ENCODE measurements at places on chromosomes 1 and 21. TPM values are rescaled to one million over a fixed set of nuclear protein-coding genes. Genes with fewer than 3 reads are reported as not detected.

DNA sequence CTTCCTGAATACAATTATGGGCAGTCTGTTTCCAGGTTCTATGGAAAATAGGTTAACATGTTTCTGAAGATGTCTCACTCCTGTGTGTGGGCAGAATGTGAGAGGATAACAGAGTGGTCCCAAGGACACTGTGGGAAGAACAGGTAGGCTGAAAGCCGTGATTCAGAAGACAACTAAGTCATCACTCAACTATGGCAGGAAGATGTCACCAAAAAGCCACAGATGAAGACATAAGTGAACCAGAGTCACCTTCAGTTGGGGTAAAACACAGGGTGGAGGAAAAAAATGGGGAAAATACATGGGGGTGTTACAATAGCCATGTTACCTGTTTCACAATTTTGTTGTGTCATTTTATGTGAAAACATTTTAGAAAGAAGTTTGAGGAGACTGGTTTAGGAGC is 75.1 kb downstream of the UCHL5 start:
- H3K36me3 ChIP-seq: no peaks in the 10 kb centered on the region
- no peak overlapping the region for H3K4me3 ChIP-seq
- no peak for DNase-seq
- H3K4me1 ChIP-seq: no peaks in the 10 kb centered on the region
- no peak overlapping the region for H3K27ac ChIP-seq
- no peaks in the 10 kb centered on the region for H3K27me3 ChIP-seq

DNA sequence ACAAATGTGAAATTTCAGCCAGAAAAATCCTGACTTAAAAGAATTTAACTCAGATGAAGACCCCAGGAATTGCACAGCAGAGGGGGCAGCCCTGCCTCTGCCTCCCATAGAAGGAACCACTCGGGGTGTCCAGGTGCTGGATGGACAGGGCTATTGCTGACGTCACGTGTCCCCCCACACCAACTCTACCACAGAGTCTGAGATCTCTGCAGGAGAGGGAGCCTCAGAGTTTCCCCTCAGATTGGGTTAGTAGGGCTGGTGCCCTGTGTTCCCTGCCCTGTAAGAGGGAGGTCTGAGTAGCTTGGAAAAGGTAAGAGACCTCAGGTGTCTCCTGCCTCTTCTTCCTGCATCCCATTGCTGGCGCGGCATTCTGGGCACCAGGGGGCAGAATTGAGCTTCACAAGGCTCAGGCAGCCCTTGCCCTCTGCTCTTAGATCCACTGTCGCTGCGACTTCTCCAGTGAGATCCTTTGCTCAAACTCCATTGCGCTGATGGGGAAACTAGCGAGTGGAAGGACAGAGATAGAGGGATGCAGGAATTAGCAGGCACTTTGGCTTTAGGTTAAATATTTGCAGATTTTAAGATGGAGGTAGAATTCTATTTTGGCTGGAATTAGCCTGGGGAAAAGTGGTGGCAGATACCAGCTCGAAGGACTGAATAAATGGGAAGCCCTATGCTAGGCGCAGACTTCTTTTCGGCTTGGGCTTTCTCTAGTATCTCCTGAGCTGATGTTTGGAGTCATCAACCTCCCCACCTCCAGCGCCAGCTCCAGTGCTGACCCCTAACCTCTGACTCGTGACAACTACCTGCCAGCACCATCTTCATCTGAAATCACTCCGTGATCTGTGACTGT is 42.8 kb upstream of the DMBX1 start:
- DNase-seq: peak; percentile 31
- no peak overlapping the region for H3K4me3 ChIP-seq
- H3K27me3 ChIP-seq: no peaks in the 10 kb centered on the region
- no peak overlapping the region for H3K27ac ChIP-seq

USH2A gene
- total RNA-seq: not detected

PGLYRP4 gene
- total RNA-seq: not detected

GRCh38 chr1:236307435-236307834 is 25.7 kb upstream of the ERO1B start:
- H3K27me3 ChIP-seq: no peaks in the 10 kb centered on the region
- DNase-seq: no peak
- H3K36me3 ChIP-seq: no peaks in the 10 kb centered on the region

GRCh38 chr1:210328746-210329503 is at the start of gene HHAT:
HHAT (plus strand) TSS chr1:210328902; CDS start chr1:210348976, 20,074 bp downstream.
- peak within 1 kb of the TSS; percentile 75 for H3K27ac ChIP-seq
- peaks cover 18% of the 10 kb centered on the region for H3K4me1 ChIP-seq
- no peaks in the 10 kb centered on the region for H3K36me3 ChIP-seq

DNA sequence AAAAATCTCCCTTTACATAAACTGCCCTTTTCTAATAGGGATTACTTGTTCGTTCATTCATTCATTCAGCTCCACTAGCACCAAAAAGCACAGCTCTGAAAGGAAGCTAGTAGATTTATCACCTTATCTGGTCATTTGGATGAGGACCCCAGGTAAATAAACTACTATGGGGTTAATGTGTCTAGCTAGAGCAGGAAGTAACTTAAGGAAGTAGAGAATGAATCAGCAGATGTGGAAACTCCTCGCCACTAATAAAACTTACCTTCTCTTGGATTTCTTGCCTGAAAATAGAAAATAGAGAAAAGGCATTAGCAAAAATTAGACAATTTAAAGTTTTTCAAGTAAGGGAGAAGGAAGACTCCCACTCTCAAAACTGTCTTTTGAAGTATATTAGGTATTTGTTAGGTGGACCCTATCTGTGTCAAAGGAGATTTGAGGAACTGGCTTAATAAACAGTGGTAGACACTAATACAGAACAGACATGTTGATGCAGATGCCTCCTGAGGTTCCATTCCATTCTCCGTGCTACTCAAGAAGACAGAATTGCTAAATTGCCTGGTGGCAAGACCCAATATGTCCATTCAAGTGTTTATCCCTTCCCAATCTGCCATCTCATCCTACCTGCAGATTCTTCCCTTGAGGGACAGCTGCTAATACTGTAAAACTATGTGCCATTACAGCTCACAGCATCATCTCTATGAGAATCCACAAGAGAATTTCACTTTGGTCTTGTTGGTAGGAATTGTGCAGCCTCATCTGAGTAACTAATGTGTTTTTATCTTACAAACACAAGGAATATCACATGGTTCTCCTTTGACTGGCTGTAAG is 14.9 kb downstream of the SELL start:
- H3K4me3 ChIP-seq: no peak overlapping the region
- H3K36me3 ChIP-seq: no peaks in the 10 kb centered on the region
- H3K4me1 ChIP-seq: no peaks in the 10 kb centered on the region
- no peaks in the 10 kb centered on the region for H3K27me3 ChIP-seq
- no peak overlapping the region for H3K27ac ChIP-seq

- no peak overlapping the region for H3K27ac ChIP-seq
Measured at GRCh38 chr21:20652846-20653245, 345.4 kb upstream of the NCAM2 start.

CAPZA1 gene
- total RNA-seq: 87.3 TPM

GBP3 gene
- 44.7 TPM for total RNA-seq

GRCh38 chr21:26806801-26807295 is 38.4 kb downstream of the ADAMTS1 start:
- H3K27ac ChIP-seq: no peak overlapping the region
- no peaks in the 10 kb centered on the region for H3K36me3 ChIP-seq
- no peak overlapping the region for H3K4me3 ChIP-seq
- no peak for DNase-seq
- peaks cover 20% of the 10 kb centered on the region for H3K4me1 ChIP-seq
- H3K27me3 ChIP-seq: no peaks in the 10 kb centered on the region

DNA sequence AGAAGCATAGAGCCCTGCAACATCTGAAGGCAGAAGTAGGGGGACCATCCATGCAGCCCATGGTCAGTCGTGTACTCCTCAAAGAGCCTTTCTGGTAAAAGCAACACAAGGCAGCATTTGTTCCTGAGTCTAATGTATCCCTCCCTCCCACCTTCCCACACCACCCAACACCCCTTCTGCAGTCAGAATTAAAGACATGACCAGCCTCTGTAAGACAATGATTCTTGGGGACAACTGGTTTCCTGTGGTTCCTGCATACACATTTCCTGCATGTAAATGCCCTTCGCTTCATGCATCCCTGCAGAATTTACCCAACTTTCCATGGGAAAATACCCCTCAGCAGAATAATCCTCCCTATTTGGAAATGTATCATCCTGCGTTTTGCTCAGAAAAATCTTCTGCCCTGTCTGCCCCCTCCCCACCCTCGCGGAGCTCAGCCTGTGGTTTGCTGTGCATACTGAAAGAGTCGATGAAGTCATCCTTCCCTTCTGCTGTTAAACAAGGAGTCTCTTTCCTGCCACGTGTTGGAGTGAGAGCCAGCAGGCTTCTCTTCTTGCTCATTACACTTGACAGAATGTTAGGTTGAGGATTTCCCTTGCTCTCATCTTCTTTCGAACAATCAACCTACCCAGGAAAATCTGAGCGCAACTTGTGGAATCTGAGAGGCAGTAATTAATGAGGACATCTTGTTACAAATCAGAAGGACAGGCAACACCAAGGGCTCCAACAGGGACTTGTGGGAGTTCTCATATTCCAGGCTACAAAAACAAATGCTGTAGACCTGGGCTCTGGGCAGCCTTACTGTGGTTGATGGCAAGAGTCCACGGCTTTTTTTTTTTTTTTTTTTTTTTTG is 4.7 kb downstream of the TNN start:
- DNase-seq: no peak
- H3K27ac ChIP-seq: no peak overlapping the region
- H3K4me3 ChIP-seq: peak overlapping the region; percentile 46
- no peaks in the 10 kb centered on the region for H3K27me3 ChIP-seq
- peaks cover 7% of the 10 kb centered on the region for H3K4me1 ChIP-seq

TNNI3K gene
- 9.7 TPM for total RNA-seq

SIKE1 gene
- total RNA-seq: 26.0 TPM

- no peaks in the 10 kb centered on the region for H3K36me3 ChIP-seq
- H3K27ac ChIP-seq: no peak overlapping the region
- no peaks in the 10 kb centered on the region for H3K4me1 ChIP-seq
- H3K27me3 ChIP-seq: no peaks in the 10 kb centered on the region
- DNase-seq: no peak
- no peak overlapping the region for H3K4me3 ChIP-seq
Measured at GRCh38 chr1:168031627-168032026, 94.8 kb upstream of the MPC2 start.

- H3K27ac ChIP-seq: no peak overlapping the region
- no peak for DNase-seq
- no peaks in the 10 kb centered on the region for H3K36me3 ChIP-seq
- H3K4me1 ChIP-seq: no peaks in the 10 kb centered on the region
- H3K4me3 ChIP-seq: no peak overlapping the region
Measured at GRCh38 chr1:93443454-93443853, 4.5 kb upstream of the FNBP1L start.

DNA sequence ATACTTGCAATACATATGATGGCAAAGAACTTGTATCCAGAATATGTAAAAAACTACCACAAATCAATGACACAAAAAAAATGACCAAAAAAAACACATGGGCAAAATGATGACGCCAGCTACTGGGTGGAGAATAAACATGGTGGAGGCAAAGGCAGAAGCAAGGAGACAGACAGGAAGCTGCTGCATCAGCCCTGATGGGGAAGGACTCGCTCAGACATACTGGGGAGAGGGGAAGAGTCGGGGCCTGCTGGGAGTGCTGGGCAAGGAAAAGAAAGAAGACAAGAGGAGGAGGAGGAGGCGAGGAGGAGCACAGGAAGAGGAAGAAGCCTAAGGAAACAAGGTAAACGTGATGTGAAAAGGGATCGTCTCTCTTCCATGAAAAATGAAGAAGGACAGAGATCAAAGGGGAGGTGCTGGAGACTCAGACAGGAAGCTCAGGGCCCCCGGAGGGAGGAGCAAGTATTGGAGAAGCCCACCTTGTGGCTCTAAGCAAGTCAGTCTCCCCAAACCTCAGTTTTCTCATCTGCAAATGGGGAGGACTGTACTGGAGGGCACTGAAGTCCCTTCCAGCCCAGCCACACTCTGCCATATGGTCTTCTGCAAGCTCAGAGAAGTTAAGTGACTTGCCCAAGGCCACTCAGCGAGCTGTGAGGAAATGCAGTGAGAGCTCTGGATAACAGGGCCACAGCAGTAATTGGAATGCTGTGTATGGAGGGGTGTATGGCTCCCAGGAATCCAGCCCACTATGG is 24.2 kb downstream of the OLFML2B start:
- H3K36me3 ChIP-seq: peaks cover 18% of the 10 kb centered on the region
- no peak overlapping the region for H3K27ac ChIP-seq
- no peak for DNase-seq
- no peak overlapping the region for H3K4me3 ChIP-seq
- no peaks in the 10 kb centered on the region for H3K27me3 ChIP-seq
- no peaks in the 10 kb centered on the region for H3K4me1 ChIP-seq

NTNG1 gene
- 1.4 TPM for total RNA-seq

KIF26B gene
- 0.41 TPM for total RNA-seq

- H3K27me3 ChIP-seq: no peaks in the 10 kb centered on the region
- H3K4me3 ChIP-seq: no peak overlapping the region
- H3K27ac ChIP-seq: no peak overlapping the region
- no peaks in the 10 kb centered on the region for H3K4me1 ChIP-seq
Measured at GRCh38 chr1:11245904-11246719, 16.2 kb downstream of the MTOR start.

All from thoracic aorta (tissue), 2 donors.